ENCODE measurements at places on chromosomes 6 and 20.

DNA sequence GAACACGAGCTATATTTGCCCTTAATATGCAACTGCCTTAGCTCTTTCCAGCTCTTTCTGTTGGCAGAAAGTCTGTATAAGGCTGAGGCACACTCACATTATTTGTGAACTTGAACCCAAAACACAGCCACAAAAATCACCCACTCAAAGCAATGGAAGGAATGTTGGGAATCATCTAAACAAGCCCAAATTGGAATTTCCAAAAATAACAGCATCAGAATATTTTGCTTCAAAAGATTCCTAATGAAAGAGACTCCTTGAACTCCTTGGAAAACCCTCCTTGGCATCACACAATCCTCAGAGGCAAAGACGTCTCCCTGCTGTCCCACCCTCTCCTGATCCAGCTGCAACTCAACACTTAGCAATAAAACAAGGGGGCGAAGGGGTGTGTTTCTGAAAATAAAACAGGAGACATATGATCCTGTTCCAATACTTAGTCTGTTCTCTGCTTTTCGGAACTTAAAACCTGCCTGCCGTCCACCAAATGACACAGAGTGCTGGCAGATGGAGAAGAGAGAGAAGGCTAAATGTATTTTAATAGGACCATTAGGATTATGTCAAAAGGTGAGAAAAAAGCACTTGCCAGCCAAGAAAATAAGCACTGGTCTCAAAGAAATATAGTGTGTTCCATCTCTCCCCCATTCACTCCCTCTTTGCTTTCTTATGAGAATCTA, 320.7 kb upstream of the JARID2 start:
- no peak for DNase-seq

DNA sequence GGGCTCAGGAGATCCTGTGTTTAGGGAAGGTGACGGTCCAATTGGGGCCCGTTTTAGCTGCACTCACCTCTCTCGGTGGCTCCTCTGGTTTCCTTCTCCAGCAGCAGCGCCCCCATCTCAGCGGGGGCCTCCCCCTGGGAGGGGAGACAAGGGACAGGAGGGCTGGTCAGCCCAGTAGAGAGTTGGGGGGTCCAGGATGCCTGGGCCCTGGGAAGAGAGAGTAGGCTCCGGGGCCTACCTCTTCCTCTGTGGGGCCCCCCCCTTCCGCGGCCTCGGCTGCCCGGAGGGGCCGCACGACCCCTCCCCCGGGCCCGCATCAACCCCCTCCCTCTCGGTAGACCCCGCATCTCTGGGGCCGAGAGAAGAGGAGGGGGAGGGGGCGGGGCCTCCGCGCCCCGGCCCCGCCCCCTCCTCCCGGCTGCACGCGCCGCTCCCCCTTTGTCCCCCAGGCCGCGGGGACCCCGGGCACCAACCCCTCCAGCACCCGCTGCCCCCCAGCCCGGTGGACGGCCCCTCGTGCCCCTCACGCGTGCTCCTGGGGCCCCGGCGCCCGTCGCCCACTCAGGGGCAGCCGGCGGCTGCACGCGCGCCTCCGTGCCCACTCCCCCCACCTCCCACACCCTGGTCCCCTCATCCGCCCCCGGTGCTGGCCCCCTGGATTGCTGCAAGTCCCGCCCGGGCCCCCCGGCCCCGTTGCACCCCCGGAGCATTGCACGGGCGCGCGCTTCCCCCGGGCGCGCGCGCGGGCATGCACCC, 464 bp downstream of the EHMT2 start:
- no peak for DNase-seq

- no peak for DNase-seq
Measured at GRCh38 chr6:108597572-108598304, 37.0 kb downstream of the FOXO3 start.

DNA sequence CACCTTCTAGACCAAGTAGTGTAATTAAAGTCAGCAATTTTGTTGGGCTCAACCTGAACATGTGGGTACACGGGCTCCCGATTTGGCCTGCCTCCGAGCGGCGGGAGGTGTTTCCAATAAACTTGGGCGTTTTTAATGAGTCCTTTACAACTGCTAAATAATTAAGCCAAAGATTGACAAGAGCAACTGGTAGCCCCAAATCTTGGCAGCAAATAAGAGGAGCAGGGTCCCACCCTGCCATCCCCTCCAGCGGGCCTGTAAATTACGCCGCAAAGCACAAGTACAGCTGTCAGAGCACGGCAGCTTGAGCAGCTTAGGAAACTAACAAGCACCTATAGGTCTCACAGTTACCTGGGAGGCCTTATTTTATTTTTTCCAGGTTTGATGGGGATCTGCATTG, 217.1 kb downstream of the BMP7 start:
- DNase-seq = no peak

DNA sequence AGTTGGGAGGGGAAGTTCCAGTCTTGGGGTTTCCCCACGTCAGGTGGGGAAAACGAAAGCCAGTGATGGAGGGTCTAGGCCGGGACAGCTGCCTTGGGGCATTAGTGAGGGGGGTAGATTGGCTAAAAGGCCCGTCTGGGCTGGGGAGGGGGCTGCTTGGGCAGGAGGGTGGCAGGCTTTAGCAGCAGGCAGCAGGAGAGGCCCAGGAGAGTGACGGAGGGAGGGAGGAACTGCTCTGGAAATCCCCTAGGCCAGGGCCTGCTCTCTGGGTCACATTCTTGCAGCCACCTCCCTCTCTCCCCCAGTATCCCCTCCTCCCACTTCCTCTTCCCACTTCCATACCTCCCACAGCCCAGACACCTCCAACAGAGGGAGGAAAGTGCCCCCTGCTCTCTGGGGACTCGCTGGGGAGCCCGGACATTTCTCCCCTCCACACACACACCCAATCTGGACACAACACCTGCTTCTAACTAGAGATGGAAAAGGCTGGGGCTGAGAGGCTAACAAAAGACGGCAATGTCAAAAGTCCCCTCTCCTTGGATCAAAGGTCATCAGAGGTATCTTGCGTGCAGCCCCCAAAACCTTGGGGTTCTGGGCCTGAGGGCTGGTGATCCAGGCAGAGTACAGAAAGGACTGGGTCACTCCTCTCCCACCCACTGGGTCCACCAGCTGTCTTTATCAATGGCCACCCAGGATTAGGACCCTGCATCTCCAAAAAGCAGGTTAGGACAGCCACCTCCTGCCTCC, 1.8 kb downstream of the NFKBIE start:
- DNase-seq = peak; percentile 56

GRCh38 chr6:109465772-109466171, 10.2 kb upstream of the MICAL1 start:
- no peak for DNase-seq

DNA sequence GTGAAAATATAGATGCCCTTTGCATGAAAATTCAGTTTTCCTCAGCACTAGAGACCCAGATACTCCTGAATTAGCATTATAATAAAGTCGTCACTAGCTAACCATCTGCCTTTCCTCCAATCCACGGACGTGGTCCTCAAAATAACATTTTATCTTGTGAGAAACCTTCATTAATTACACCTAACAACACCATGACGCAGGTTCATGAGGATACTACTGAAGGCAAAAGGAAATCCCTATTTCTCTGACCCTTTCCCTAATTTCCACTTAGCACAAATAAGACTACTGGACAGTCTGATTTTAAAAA, 1.3 kb upstream of the PNISR start:
- no peak for DNase-seq

DNA sequence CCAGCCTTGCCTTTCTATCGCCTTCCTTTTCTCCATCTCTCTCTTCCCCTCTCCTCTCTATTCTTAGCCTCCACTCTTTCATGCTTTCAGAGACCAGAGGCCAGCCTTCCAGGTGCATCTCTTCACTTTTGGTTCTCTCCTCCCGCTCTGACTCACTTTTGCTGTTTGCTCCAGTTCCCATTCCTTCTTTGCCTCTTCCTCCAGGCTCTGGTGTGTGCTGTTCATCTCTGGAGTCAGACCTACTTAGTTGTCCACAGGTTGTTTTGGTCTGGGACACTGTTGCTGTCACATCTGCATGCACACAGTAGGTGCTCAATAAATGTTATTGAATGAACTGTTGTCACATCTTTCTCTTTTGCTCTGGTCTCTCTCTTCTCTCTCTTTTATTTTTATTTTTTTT, 1.6 kb upstream of the CDH22 start:
- no peak for DNase-seq

DNA sequence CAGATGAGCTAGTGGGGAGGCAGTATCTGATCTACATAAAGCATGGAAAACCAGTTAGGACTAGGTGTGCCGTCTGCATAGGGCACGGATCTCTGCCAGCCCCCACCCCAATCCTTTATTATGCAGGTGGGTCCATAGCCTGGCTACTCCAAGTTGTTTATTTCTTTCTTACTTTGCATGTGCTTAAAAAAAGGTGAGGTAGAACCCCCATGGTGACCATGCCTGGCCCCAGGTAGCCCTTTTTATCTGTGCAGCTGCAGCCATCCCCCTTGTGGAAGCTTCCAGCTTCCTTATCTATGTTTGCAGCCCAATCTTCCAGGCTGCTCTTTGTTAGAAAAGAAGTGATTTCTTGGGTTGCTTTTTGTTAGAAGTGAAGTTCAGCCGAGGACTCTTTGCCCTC, 9.0 kb upstream of the TREM2 start:
- DNase-seq = no peak

DNA sequence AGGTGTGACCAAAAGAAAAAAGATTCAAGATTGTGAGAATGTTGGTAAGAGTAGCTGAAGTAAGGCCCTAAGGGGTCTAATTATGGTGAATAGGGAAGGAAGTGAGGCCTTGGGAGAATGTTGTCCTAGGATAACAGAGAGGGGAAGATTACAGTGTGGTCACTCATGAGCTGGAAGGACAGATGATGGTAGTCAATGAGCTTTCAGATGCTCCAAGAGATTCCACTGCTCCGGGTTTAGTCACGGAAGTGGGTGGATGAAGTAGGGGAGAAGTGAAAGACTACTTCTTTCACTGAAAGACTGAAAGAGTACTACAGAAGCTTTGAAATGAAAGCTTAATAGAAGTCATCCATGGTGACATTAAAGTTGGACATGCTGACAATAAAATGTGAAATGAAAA, 108.5 kb downstream of the MMS22L start:
- DNase-seq = no peak

GRCh38 chr20:38349856-38350255, 3.6 kb downstream of the LBP start:
- no peak for DNase-seq

DNA sequence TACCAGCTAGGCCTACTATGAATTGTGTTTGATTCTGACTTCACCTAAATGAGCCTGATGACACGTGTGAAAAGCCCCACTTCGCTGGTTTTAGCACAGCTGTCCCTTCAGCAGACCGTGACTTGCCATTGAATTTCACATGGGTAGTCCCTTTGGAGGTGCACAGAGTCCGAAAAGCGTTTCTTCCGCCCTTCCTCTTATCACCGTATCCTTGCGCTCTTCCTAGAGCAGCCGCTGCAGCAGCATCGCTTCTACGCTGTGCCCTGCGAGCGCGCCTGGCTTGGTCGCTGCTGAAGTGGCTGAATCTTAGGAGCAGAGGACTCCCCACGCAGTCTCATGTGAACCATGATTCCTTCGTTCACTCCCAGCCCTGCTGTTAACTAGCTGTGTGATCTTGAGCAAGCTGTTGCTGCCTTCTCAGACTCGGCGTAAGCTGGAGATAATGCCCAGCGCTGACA, 127.0 kb downstream of the PACRG start:
- no peak for DNase-seq
